ENCODE measurements at places on chromosomes 3 and 15.

DNA sequence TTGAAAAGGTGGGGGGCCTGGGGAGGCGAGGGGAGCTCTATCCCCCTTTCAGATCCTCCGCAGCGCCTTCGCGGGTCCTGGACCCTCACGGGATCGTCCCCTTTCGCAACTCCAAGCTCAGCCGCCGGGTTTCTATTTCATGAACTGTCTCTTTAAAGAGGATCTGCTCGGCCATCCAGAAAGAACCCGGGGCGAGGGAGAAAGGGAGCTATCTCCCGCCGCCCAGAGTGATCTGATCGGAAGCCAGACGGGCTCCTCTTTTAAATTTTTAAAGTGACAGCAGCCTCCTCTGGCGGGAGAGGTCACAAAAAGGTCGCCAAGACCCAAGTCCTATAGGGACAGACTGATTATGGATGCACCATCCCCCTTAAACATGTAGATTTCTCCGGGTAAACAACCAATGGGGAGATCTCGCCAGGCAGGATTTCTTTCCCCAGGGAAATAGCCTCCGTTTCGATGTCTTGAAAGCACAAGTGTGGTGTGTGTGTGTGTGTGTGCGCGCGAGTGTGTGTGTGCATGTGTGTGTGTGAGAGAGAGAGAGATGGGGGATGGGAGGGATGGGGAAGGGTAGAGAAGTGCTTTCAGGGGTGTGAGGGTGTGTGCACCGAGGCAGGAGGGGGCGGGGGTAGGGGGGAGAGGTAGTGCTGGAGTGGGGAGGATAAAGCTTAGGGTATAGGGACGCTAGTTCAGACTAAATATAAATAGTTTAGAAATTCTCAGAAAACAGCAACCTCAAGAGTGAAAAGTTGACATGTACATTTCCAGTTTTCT, 516.1 kb downstream of the MECOM start:
- DNase-seq = no peak

DNA sequence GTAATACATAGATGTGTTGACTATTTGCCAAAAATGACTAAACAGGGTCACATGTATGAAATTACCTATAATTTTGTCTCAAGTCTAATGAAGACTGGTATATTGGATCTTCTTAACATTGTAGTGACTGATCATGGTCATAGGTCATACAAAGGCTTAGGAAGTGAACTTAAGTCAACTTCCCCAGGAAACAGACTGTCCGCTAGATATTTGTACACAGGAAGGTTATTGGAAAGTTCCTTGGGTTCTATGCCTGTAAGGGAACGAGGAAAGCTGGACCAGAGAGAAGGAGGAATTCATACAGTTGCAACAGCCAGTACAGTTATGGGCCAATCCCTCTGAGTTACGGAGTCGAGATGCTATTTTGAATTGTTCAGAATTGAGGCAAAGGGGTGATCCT, 462.0 kb upstream of the THRB start:
- DNase-seq = no peak

DNA sequence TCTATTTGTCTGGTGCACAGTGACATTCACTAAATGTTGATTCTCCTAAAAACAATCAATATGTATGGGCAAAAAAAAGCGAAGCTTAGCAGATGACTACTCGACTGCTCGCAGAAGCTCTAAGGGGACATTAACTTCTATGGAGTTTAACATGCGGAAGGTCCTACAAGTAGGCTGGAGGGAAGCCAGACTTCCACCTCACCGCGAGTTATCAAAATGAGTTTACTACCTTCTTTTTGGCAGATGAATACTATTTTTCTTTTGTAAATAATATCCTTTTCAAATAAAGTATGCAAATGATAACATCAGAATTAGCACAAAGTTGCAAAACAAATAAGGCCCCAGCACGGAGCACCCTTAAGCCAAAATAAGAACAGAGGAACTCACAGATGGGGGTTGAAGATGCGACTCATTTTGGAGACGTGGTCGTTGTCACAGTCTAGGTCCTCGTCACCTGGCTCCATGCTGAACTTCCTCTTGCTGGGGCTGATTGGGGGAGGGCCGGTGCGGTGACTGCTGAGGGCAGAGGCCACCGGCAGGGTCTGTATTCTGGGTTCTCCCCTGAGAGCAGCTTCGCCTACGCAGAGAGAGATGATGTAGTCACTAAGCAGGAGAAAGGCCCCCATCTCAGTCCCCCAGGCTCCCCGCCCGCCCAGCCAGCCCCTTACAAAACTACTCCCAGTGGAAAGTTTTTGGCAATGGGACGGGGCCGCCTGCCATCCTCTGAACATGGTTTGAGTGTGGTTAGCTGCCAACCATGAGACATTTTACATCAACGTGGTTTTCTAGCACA, 42.1 kb downstream of the VGLL4 start:
- no peak for DNase-seq

- DNase-seq = no peak
Observed at GRCh38 chr15:67188551-67189218, 65.8 kb downstream of the AAGAB start.

- DNase-seq = no peak
Observed at GRCh38 chr15:74716651-74717050, 8.7 kb downstream of the CYP1A1 start.

GRCh38 chr15:31236184-31237042, 90.2 kb upstream of the KLF13 start:
- peak; percentile 71 for DNase-seq

- no peak for DNase-seq
Observed at GRCh38 chr3:177468816-177469215, 271.5 kb upstream of the TBL1XR1 start.

DNA sequence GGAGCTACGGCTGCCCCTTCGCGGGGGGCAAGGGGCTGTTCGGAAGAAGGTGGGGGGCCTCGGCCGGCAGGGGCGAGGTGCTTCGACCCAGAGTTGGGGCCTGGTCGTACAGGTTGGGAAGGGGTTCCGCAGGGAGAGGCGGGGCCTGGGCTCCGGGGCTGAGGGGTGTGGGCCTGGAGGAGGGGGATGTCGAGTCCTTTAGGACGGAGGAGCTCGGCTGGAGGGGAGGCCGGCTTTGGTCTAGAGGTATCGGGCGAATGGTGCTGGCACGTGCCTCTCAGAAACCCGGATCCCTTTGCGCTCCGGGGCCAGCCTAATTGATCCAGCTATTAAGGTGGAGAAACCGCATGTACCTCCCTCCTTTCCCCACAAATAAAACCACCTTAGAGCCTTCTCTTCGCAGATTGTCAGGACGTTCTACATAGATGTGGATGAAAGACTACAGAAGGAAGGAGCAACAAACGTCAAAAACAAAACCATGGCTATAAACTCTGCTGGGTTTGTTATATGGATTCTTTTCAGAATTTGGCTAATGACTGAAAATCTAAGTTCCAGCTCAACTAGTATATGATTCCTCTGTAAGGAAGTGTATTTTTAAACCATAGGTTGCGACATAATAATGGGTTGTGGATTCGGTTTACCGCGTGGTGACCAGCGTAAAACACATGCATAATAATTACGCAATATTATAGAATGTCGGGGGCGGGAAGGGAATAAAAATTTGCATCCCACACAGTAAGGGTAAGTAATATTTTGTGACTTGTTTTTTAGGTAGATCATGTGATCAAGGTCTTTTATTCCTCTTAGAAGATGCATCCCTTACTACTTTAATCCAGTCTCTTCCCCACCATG, 644 bp upstream of the NGLY1 start:
- DNase-seq = peak; percentile 61

DNA sequence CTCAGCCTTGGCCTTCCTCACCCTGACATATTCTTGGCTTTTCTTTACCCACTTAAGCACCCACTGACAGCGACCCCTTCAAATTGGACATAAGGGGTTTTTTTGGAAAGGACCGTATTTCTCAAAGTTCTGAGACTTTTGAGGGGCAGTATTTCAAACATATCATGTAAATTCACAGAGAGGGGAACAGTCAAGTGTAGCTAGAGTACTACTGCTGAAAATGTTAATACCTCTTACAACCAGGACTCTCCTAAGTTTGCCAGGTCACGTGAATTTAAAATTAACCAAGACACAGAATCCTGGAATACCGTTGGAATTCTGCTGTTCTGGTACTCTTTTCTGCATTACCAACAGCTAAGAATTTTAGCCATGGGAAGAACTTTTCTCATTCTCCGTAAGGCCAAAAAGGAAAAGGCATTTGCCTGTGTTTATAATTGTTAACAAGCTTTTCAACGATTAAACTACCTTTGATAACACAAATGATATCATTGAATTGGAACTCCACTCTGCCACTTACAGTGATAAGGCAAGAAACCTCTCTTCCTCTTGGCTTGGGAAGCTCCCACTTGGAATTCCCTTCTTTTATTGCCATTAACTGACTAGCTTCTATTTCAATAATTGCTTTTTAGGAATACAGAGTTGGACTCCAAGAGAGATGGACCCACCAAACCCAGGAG, 597 bp upstream of the GBE1 start:
- DNase-seq = no peak

- DNase-seq = peak; percentile 39
Observed at GRCh38 chr15:62985768-62986167, 56.8 kb upstream of the TPM1 start.

GRCh38 chr3:27577504-27577903, 93.3 kb upstream of the SLC4A7 start:
- no peak for DNase-seq

GRCh38 chr15:42145546-42146455, 10.6 kb downstream of the PLA2G4F start:
- DNase-seq = no peak

DNA sequence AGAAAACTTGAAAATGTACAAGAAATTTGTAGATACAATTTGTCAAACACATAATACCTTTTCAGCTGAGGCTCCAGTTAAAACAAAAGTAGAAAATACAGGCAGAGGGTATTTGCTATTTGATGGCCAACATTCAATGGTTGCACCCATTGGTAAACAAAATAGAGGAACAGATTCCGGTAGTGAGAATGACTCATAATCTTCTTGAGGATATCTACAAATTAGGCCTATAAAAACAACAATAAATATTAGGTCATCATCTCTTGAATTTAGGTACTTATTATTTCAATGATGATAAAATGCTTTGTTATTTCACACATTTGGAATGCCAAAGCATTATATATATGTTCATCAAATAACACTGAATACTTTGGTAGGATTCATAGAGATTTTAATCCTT, 53.4 kb downstream of the DENND4A start:
- DNase-seq = no peak

GRCh38 chr3:148062590-148062989, 635.1 kb upstream of the AGTR1 start:
- DNase-seq = no peak

- DNase-seq = peak; percentile 87
Observed at GRCh38 chr3:48400824-48401433, 28.9 kb downstream of the FBXW12 start.

GRCh38 chr3:64860536-64860870, 172.7 kb upstream of the ADAMTS9 start:
- DNase-seq = no peak

DNA sequence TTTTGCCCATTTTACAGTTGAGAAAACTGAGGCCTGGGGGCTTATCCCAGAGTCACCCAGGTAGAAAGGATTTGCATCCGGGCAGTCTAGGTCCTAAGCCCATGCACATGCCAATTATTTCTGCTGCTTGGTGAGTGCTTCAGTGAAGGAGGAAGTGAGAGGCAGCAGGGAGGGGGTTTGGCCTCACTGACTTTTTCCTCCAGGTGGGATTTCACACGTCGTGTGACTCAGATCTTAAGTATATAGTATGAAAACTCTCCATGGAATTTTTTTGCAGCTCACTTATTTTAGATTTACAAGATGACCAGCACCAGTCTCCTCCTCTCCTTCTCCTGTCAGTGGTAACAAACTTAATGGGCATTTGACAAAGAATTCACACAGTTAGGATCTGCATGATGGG, 4.6 kb downstream of the ITGA11 start:
- no peak for DNase-seq

DNA sequence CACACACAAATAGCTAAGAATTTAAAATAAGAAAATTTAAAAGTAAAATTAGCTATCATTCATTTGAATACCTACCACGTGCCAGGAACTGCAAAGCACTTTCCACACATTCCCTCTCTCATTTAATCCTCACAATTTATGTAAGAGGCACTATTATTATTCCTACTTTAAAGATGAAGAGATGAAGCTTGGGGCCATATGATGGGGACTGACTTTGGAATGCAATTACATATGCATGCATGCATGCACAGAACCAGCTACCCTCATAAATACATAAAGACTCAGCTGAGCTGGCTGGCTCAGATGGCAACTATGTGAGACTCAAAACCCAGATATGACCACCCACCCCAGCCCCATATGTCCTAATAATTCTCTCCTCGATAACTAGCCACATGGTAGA, 31.7 kb upstream of the THUMPD3 start:
- no peak for DNase-seq

DNA sequence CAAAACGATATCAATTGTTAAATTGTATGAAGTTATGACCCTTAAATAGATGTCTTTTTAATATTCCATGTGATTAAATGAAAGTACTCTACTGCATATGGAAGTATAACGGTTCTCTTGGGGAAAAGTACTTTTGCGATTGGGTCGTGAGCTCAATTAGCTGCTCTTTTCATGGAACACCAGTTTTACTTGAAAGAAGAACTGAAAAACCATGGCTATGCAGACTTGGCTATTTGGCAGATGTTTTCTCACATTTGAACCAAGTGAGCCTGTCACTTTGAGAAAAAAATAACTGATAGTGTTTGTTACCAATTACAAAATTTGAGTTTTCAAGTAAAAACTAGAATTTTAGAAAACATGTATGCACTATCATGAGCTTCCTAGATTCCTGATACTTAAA, 5.9 kb upstream of the INAFM2 start:
- DNase-seq = no peak

DNA sequence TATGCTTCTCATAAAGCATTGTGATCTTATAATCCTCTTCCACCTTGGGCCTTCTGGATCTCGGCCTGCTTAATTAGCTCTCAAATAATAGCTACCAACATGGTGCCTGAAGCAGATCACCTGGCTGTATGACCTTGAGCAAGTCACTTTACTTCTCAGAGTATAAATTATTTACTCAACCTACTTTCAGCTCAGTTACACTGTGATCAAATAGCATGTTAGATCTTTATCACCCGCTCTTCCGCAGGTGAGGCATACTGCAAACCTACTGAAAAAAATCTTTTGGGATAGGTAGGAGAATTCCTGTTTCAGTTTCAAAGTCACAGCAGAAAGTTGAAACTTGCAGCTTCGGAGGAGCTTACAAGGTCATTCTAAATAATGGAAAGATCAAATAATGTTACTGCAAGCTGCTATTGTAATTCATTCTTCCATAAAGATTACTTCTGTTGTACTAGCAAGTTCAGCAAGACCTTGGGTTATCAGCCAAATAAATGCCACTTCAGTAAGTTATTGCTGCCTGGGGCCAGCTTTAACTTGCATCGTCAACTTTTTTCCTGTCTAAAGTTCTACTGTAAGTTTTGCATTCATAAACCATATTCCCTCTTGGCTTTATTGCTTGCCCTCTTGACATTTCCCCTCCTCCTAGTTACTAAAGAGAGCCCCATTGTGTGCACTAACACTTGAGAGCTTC, 268.4 kb upstream of the ATP11B start:
- DNase-seq = no peak

GRCh38 chr3:187807086-187807862, 62.0 kb upstream of the BCL6 start:
- DNase-seq = no peak

Data from Ammon's horn (tissue), 1 donor.